Suppressor macrophage treated with lipopolysaccharide for 1 hour (primary cell): ENCODE measurements at places on chromosomes 16 and 17.
A peak's percentile ranks its signal among the peaks of the same experiment; 100 is the strongest.

GRCh38 chr17:6028294-6028693, 41.9 kb upstream of the WSCD1 start:
- no peak for DNase-seq

DNA sequence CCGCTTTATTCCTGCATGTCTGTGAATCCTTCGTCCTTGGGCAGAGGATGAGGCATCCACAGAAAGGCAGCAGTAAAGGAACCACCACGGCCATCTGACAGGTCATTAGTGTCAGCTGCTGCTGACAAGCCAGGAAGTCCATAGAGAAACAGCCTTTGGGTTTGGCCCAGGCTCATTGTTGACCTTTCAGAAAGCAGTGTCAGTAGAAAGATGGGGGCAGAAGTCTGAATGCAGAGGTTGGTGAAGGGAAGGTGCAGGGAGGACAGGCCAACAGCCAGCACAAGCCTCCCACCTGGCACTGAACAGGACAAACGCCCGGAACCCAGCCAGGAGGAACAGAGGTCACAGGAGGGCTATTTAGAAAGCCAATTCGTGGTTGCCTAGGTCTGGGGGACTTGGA, 105.8 kb downstream of the VAT1L start:
- DNase-seq = no peak

- DNase-seq = no peak
Measured at GRCh38 chr17:32814836-32815235, 62.1 kb downstream of the MYO1D start.

GRCh38 chr17:15744074-15744676, 12.1 kb downstream of the TBC1D26 start:
- DNase-seq = no peak

GRCh38 chr17:64781014-64781756, 119.1 kb upstream of the SMURF2 start:
- peak; percentile 78 for DNase-seq

- peak; percentile 69 for DNase-seq
Measured at GRCh38 chr16:20383106-20384029, 21.2 kb downstream of the PDILT start.

DNA sequence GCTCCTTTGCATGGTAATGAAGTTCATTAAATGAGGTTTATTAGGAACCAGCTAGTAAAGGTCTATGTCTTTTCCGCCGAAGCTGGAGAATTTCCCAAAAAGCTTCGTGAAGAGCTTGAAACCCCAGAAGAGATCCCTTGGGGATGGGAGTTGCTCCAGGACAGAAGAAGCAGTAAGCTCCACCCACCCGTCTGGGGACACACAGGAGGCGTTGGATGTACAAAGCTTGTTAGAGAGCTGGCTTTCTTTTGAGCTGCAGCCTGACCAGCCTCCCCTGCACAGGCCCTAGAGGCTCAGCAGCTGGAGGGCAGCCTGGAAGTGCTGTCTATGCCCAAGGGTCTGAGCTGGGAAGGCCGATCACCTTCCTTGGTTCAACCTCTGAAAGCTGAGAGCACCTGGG, 147.4 kb upstream of the SDK2 start:
- DNase-seq = no peak

- DNase-seq = no peak
Measured at GRCh38 chr17:18944646-18945045, 7.3 kb upstream of the SLC5A10 start.

DNA sequence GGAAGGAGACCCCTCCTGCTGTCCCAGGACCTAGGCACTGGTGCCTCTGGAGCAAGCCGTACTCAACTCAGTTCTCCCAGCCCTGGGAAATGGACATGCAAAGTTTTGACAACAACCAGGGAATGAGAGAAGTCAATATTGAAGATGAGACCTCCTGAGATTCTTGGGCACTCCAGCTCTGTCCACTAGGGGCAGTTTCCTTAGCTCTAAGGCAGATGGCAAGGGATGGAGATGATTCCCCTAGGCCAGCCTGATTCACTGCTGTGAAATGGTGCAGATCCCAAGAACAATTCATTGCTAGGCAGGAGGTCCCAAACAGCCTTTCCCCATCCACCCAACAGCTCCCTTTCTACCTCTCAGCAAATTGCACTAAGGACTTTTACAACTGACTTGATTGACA, 20.5 kb upstream of the SDR42E2 start:
- peak; percentile 37 for DNase-seq

DNA sequence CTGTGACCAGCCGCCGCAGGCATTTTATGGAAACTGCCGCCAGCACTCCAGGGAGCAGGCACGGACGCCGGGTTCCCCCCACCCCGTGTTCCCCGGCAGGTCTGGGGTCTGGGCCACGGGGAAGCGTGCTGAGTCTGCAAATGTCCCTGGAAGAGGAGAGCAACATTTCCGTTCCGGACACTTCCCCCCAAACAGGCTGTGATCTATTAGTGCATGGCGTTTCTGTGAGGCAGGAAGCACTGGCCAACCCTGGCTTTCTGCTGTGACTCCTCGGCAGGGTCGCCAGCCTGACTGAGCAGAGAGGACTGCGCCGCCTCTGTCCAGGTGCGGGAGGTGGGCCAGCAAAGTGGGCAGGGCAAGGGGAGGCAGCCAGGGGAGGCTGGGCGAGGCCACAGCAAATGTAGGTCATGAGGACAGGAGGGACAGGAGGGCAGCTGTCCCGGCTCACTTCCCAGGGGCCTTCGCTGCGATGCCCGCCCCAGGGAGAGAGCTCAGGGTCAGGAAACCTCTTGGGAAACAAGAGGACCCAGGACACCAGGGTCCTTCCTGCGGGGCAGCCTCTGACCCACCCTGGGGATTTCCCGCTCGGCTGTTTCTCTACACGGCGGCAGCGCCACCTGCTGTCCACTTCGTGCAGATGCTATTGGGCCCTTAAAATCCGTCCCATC, 9.5 kb downstream of the FOXF1 start:
- peak; percentile 81 for DNase-seq

DNA sequence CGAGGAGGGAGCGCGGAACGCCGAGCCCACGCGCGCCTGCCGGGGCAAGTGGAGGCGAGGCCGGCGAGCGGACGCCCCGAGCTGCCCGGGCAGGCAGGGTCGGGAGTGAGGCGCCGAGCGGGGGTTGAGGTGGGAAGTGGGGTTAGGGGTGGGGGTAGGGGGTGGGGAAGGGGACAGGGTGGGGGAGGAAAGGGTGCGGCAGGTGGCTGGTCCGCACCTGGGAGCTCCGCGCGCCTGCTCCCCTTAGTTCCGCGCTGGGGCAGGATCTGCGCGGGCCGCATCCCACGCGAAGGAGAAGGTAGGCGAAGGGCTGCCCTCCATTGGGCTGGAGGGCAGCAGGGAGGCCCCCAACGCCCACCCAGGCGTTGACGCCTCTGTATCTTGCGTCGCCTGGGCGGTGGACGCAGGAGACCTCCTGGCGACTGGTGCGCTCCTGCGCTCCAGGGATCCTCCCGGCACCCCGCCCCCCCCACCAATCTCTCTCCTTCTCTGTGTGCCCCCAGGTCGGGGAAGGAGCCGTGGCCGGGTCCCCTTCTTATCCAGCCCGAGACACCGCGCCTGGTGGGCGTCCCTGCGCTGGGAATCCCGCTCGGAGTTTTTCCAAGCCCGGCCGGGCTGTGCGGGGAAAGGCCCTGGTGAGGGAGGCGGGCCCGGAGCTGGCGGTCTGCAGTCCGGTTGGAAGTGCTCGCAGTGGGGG, 51.3 kb upstream of the AMZ2 start:
- DNase-seq = peak; percentile 29

- no peak for DNase-seq
Measured at GRCh38 chr16:54602666-54603065, 316.1 kb upstream of the IRX3 start.

DNA sequence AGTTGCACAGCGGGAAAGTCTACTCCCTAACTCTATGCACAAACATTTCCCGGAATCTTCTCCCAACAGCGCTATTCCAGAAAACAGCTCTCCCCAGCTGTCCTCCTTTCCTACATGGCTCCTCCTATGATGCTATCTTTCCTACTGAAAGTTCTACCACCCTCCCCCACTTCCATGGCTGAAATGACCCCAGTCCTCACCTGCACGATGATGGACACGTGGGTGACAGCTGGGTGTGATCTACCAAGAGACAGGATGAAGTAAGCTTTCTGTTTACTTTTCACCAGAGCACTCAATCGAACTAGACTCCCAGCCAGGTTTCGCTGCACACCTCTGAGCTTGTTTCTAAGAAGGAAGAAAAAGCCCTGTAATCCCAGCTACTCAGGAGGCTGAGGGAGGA, 10.7 kb downstream of the CTC1 start:
- DNase-seq = no peak
